Stimulated activated CD4-positive, alpha-beta T cell treated with anti-CD3 and anti-CD28 coated beads, Interleukin-1b, Interleukin-23, amount 100 ng/mL, for 24 hours (primary cell): ENCODE measurements at places on chromosomes 16 and 17.

- DNase-seq, result no peak
Observed at GRCh38 chr16:62751218-62751617, 715.0 kb upstream of the CDH8 start.

- DNase-seq, result peak; percentile 61
Observed at GRCh38 chr16:67883872-67884261, 818 bp upstream of the NRN1L start.

- no peak for DNase-seq
Observed at GRCh38 chr16:57620335-57621231, 7.8 kb upstream of the ADGRG1 start.

DNA sequence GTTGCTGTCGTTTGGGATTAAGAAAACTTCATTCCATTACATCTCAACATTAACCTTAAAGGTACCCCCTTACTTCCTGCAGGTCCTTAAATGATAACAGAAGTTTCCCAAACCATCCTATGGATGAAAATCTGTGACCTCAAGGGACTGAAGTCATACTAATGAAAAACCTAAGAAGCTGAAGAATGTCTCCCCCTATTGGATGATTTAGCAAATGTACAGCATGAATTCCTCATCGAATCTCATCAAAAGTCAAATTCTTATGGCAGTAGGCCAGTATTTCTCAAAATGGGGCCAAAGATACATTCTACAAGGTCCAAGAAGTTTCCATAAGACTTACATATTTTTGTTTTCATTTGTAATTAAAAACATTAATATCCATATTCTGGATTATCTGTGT lies 13.5 kb downstream of the SCO1 start:
- no peak for DNase-seq

- no peak for DNase-seq
Observed at GRCh38 chr16:57679767-57680482, 11.8 kb downstream of the ADGRG3 start.

DNA sequence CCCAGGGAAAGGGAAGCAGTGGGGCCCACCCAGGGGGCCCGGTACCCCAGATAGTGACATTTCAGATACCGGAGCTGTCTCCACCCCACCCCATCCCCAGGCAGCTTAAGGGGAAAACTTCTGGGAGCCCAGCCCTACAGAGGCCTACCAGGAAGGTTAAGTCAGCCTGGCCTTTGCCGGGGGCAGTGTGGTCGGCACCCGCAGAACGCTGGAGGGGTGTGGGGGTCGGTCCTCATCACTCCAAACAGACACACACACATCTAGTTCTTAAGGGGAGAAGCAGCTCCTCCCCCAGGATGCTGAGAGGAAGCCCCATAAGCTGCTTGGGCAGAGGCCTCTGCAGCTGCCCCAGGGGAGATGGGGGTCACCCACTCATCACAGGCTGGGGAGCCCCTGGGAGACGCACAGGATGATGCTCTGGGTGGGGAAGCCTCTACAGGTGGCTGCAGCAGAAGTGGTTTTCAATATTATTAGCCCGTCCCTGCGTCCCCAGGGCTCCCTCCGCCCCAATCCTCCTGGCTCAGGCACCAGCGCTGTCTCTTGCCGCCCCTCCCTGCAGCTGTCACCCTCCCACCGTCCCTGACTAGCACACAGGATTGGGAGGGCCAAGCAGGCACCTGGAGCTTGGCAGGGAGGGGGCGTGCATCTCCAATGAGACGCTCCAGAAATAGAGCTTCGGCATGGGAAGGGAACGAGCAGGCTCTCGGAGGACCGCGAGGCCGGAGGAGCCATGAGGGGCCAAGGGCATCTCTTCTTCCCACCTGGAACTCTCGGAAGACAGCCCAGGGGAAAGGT lies 1.4 kb upstream of the ABR start:
- no peak for DNase-seq

DNA sequence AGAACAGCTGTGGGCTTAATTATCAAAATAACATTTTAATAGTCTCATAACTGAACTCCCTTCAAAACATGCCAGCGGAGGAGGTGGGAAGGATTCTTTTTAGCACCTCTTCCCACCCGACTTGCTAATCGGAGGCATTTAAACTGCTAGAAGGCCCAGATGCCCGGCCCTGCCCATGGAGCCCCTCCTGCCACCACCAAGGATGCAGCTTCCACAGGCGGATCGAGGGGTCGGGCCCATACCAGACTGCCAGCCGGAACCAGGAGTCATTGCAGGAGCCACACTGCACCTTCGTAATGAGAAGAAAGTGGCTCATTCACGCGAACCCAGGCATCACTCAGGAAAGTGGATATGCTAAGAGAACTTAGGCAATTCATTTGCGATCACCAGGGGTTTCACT lies 201.2 kb downstream of the C16orf78 start:
- no peak for DNase-seq
